Right ventricle myocardium superior (tissue), 1 donor: ENCODE measurements at places on chromosomes 12 and 14. TPM values are rescaled to one million over a fixed set of nuclear protein-coding genes. Genes with fewer than 3 reads are reported as not detected.

DNA sequence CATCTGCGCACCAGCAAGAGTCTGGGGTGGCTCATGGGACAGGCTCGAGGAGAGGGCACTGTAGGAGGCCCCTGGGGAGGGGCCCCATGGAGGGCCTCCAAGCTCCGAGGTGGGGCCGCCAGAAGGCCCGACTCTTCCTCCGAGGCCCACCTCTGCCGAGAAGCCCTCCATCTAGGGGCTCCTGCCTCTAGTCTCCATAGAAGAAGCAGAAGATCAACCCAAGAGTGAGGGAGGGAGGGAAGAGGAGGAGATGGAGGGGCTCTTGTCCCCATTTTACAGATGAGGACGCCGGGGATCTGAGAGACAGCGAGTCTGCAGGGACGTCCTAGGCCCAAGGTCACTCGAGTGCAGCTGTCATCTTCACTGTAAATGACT is 41.2 kb downstream of the DIO3 start:
- no peak for DNase-seq

GRCh38 chr14:86989285-86989684 is 1003.7 kb downstream of the GALC start:
- DNase-seq, result no peak

GRCh38 chr14:84456946-84457345 is 1073.0 kb upstream of the FLRT2 start:
- DNase-seq, result no peak

DNA sequence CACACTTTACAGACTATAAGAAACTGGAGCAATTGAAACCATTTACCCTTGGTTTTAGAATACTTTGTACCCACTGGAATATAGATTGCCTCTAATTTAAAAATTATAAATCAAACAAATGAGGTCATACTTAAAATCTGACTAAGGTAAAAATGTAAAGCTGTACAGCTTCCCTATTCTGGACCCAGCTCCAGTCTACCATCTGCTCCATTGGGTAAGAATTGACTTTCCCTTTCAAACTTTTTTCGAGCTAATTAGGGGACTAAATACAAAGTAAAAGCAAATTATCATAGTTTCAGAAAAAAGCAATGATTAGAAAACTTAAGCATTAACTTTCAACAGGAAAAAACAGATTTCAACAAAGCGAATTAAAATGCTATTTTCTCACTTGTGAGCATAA is 4.3 kb downstream of the KRR1 start:
- no peak for DNase-seq

DNA sequence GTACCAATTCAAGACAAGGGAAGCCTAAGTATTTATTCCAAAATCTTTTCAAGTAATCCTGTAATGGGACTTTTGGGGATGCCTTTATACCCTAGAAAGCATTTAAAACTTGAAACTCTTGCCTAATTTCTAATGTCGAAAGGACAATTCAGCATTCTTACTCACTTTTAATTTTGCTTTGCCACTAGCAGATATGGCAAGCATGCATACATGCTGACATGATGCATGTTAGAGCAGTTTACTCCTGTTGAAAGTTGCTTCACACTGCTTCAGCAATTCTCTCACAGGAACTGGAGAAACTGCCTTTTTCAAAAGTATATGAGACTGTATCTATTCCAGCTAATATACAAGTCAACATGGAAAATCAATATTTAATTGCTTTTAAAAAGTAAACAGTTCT is 79.9 kb downstream of the TAOK3 start:
- no peak for DNase-seq

DNA sequence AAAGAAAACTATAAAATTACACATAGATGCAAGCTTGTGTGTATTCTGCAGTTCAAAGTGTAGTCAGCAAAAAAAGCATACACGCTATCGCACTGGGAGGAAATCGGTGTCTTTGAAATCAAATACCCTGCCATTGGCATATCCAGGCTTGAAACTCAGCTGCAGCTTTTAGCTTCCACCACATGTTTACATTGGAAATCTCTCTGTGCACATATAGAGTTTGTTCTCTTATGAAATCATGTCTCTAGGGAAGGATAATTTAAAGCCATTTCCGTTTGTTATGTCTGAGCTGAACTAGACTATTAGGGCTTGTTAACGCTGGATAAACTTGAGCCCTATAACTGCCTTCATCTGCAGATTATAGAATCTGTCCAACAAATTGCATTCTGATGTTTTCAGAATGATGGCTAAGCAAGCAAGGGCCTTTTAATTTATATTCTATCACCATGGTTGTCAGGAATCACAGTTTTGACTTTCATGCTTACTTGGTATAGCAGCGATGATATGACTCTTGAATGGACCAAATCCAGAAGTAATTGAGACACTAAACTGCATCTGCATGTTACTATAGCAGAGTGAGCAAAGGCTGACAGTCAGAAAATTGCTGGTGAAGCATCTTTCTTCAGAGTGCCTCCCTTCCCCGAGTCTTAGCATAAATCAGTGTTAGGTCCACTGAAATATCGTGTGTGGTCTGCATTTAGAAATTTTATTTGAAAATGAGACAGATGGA is 442.8 kb downstream of the ZFP36L1 start:
- no peak for DNase-seq

- DNase-seq, result no peak
These were observed 17.1 kb upstream of the MDM1 start for GRCh38 chr12:68349220-68349621.

DNA sequence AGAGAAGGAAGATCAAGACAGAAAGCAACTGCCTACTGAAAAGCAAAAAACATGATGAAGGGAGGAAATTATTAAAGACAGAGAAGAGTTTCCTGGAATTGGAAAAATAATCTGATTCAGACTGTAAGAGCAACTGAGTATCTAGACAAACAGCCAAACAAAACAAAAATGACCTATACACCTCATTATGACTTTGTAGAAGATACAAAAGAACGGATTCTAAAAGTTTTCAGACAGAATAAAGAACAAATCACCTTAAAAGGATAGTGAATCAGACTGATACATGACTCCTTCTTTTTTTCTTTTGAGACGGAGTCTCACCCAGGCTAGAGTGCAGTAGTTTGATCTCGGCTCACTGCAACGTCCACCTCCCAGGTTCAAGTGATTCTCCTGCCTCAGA is 10.4 kb downstream of the OSBPL8 start:
- no peak for DNase-seq

GRCh38 chr14:22484632-22485031 is 104.4 kb downstream of the DAD1 start:
- DNase-seq, result no peak

DNA sequence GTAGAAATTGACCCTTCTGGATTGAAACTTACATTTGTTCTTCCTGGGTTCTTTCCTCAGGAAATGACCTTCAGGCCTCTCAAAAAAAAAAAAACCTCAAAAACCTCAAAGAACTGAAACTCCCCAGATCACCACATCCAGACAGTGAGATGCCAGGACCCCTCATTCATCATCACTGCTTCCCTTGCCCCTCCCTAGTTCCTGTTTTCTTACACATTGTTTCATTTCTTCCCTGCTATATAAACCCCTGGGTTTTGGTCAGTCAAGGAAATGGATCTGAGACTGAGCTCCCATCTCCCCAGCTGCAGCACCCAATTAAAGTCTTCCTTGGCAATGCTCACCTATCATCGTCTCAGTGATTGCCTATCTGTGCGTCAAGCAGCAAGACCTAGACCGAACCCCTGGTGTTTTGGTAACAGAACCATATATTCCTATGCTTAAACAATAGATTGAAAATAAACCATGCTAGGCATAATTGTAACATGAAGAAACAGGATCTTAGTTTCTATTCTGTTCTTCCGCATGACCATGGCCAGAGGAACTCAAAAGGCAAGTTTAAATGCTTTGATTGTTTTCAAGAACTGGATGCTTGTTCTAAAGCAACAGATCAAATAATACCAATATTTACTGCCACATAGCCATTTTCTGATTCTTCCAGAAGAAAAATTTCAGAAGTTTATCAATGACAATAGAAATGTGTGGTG is 108.0 kb upstream of the MAX start:
- no peak for DNase-seq

DNA sequence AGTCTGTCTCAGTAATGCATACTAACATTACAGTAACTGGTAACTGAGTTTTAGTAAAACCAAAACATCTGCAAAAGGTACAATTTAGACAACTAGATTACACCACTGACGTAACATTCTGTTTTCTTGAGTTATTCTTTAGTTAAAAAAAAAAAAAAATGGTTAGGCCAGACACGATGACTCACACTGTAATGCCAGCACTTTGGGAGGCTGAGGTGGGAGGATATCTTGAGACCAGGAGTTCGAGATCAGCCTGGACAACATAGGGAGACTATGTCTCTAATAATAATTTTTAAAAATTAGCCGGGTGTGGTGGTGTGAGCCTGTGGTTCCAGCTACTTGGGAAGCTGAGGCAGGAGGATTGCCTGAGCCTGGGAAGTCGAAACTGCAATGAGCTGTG is 34.1 kb downstream of the AP5M1 start:
- DNase-seq, result no peak

GRCh38 chr12:129075460-129076208 is 222.4 kb downstream of the GLT1D1 start:
- no peak for DNase-seq

DNA sequence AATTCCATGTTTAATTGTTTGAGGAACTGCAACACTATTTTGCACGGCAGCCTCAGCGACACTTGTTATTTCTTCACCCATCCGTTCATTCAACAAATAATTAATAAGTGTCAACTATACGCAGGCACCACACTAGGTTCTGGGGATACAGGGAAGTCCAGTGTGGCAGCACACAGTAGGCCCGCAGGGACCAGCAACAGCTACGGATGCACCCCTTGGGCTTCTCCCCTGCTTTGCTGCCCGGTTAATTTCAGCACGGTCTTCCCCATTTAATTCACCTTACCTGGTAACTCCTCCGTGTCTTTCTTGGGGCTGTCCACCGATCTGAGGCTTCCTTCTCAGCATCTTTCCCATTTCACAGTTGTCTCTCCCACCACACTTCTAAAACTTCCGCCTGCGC is 48.3 kb downstream of the ZFP36L1 start:
- no peak for DNase-seq

DNA sequence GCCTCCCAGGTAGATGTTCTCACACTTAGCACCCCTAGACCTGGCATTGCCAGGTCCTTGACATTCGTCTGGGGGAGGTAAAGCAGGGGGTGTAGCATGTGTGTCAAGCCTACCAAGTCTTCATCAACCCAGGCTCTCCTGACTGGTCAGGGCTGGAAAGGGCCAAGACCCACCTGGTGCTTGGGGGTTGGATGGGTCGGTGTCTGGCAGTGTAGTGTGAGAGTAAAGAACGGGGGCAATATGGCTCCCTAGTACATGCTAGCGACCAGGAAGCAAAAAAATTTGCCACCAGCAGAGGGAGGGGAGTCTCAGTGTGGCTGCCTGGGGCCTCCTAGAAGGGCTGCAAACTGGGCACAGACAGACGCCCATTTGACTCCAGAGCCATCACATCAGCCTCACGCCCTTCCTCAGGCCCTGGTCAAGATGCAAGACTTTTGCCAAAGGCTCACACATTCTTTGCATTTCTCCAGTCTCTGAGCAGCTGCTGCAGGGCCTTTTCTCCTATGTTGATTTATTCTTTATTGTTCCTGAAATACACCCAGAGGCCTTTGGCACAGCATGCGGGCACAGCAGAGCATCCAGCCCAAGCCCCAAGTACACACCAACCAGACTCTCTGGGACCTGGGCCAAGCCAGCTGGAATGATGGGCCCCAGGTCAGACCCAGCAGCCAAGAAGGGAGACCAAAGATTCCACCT is 38.3 kb upstream of the PNMA1 start:
- peak; percentile 90 for DNase-seq

DNA sequence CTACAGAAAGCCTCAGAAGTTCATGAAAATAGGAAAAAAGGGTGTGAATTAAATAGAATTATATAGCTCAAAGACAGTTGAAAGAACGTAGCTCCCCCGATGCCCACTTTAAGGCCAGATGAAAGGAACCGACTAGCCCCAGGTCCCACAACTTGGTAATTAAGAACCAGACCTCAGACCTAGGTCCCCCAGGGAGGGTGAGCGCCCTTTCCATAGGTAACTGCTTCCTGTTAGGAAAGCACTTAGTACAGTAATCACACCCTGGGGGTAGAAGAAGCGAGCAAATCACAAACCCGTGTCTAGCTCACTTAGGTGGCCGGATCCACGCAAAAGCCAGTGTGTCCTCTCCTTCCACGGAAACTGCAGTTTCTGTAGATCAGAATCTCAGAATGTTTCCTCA is 77.1 kb downstream of the PLXNC1 start:
- no peak for DNase-seq

DNA sequence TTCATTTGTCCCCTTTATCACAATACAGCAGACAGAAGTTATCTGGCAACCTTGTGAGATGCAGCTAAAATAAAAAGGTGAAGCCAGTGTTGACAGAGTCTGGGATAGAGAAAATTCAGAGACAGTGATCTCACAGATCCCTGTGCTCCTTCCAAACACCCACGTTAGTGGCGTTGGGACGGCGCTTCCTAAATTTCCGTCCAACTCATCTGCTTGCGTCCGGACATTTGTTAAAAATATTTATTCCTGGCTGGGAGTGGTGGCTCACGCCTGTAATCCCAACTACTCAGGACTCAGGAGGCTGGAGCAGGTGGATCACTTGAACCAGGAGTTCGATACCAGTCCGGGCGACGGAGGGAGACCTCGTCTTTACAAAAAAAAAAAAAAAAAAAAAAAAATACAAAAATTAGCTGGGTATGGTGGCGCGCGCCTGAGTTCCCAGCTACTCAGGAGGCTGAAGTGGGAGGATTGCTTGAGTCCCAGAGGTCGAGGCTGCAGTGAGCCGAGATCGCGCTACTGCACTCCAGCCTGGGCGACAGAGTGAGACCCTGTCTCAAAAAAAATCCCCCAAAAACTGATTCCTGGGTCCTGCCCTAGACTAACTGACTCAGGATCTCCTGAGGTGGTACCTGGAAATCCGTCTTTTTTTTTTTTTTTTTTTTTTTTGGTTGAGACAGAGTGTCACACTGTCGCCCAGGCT is 708 bp upstream of the TCTN1 start:
- DNase-seq, result no peak

- peak; percentile 68 for DNase-seq
These were observed 483 bp downstream of the POC1B start for GRCh38 chr12:89525305-89525823.

DNA sequence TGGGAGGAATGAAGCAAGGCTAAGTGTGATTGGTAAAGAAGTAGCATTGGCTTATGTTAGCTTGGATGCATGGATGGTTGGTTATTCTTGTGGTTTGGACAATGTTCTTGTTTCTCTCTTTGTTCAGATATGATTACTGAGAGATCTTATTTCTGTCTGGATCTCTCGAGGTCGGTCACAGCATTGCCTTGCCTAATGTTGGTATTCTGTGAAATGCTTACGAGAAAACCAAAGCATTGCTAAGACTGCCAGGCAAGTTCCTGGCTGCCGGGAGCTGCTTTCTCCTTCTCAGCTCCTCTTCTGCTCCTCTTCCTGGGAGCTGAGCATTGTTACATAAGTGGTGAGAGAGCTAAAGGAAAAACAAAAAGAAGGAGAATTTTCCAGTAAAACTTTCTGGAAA is 7.4 kb upstream of the RND1 start:
- no peak for DNase-seq

Gene ADAM20
- 0.40 TPM for total RNA-seq

Gene IL31
- not detected for total RNA-seq

Gene SPRYD4
- 2.9 TPM for total RNA-seq

Gene DDX55
- total RNA-seq, result 4.0 TPM

Gene RNF212B
- total RNA-seq, result not detected

Gene SERPINA10
- not detected for total RNA-seq

Gene FGF23
- not detected for total RNA-seq
